ENCODE measurements at places on chromosomes 4 and X. TPM values are rescaled to one million over a fixed set of nuclear protein-coding genes. Genes with fewer than 3 reads are reported as not detected.

DNA sequence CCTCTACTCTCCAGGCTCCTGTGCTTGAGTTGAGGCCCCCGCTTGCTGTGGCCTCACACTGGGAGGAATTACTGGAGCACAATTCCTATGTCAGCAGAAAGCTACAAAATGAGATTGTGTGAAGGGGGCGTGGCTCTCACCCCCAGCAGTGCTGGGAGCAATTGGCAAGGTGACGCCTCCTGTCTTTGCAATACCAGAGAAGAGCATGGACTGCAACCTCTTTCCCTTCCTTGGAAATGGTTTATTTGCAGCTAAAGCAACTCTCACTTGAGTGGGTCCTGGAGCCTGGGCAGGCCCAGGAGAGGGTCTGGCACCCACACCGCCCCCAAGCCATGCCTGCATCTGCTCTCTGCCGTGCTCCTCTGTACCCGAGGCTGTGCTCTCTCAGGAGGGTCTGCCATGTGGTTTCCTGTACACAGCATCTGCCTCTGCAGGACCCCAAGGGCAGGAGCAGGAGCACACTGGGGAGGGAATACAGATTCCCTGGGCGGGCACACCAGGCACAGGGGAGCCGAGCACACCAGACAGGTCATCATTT, 32.9 kb upstream of the HGFAC start:
- no peak for DNase-seq
- no peak overlapping the region for H3K4me3 ChIP-seq
- H3K27ac ChIP-seq = no peak overlapping the region
- no peaks in the 10 kb centered on the region for H3K36me3 ChIP-seq
- no peaks in the 10 kb centered on the region for H3K4me1 ChIP-seq

DNA sequence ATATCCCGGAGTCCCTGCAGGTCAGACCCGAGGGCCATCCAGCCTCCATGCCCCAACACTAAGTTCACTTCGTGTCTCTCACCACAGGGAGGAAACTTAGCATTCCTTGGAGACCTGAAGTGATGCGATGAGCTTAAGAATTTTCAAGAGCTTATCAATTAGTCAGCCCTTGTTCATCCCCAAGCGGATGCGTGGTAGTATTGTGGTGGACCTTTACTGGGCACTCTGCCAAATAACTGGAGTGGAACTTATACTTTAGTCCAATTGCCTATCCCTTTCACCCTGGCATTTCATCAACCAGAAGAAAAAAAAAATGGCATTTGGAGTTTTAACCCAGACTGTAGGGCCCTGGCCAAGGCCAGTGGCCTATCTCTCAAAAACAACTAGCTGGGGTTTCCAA, 137.1 kb downstream of the RELL1 start:
- H3K27ac ChIP-seq = peak overlapping the region; percentile 26
- peaks cover 10% of the 10 kb centered on the region for H3K4me1 ChIP-seq
- peaks cover 3% of the 10 kb centered on the region for H3K36me3 ChIP-seq
- H3K4me3 ChIP-seq = no peak overlapping the region
- peak; percentile 91 for DNase-seq
- no peaks in the 10 kb centered on the region for H3K27me3 ChIP-seq

DNA sequence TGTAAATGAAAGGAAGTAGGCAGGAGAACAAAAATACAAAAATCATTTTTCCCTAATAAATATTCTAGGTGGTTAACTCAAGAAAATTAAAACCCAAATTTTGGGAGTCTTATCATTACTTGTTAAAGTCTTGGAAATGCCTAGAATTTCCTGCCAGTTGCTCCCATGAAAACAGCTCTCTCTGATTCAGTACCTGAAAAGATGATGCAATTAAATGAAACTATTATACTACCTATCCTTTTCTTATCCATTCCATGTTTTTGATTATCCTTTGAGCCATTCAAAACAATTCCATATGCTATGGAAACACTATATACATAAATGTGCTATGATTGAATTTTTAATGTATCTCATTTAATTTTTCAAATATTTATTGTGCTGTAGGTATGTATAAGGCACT, 50.5 kb upstream of the AMELX start:
- H3K27ac ChIP-seq = no peak overlapping the region
- H3K4me3 ChIP-seq = no peak overlapping the region
- no peaks in the 10 kb centered on the region for H3K27me3 ChIP-seq

GRCh38 chr4:183636923-183637322, 22.1 kb downstream of the RWDD4 start:
- no peaks in the 10 kb centered on the region for H3K27me3 ChIP-seq
- H3K4me1 ChIP-seq = peaks cover 26% of the 10 kb centered on the region
- no peaks in the 10 kb centered on the region for H3K36me3 ChIP-seq
- peak; percentile 49 for DNase-seq
- H3K4me3 ChIP-seq = peak overlapping the region; percentile 36

GRCh38 chr4:3671571-3672464, 94.4 kb upstream of the ADRA2C start:
- H3K4me3 ChIP-seq = no peak overlapping the region
- H3K36me3 ChIP-seq = no peaks in the 10 kb centered on the region
- H3K27ac ChIP-seq = no peak overlapping the region
- 0 out of 2 replicates have a peak, but pooled peaks cover 5% of the 10 kb centered on the region for H3K27me3 ChIP-seq

GRCh38 chr4:144181391-144181790, 40.9 kb upstream of the GYPA start:
- H3K4me3 ChIP-seq = no peak overlapping the region
- no peaks in the 10 kb centered on the region for H3K36me3 ChIP-seq
- H3K4me1 ChIP-seq = no peaks in the 10 kb centered on the region
- H3K27ac ChIP-seq = no peak overlapping the region
- no peak for DNase-seq

DNA sequence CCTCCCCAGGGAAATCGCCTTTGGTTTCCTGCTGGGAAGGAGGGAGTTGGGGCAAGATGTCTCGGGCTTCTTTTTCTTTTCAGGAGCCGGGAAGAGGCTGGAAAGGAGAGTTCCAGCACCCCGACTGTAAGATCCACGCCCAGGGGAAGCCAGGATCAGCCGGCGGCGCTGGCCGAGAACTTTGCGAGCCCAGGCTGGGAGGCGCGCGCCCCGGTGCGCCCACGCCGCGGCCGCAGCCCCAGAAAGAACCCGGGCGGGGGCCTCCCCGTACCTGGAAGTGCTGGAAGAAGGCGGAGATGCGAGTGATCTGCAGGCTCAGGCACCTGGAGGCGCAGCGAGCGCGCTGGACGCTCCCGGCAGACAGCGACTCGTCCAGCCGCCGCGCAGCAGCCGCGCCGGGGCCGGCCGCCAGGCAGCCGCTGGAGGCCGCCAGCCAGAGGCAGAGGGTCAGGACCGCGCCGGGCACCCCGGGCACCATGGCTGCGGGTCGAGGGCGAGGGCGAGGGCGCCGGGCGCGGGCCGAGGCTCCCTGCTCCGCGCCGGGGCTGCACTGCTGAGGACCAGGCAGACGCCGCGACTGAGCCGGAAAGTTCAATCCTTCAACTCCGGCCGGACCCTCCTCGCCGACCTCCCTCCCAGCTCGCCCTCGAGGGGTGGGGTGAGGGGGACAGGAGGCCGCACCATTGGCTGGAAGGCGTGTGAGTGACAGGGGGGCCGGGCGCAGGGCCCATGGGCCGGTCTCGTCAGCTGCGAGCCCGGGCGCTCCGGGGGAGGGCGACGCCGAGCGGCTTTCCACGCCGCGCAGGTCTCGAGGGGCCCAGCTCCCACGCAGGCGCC, at the start of gene ANOS1:
ANOS1 (minus strand) TSS at position 579 of the 837 bp plus-strand sequence; CDS start at position 478, 101 bp downstream.
- H3K4me1 ChIP-seq = peaks cover 8% of the 10 kb centered on the region
- no peaks in the 10 kb centered on the region for H3K36me3 ChIP-seq
- H3K27ac ChIP-seq = no peak within 1 kb of the TSS
- peak; percentile 56 for DNase-seq

GRCh38 chr4:123553279-123553678, 156.7 kb downstream of the SPRY1 start:
- H3K27ac ChIP-seq = no peak overlapping the region
- peaks cover 16% of the 10 kb centered on the region for H3K4me1 ChIP-seq
- no peaks in the 10 kb centered on the region for H3K27me3 ChIP-seq
- H3K36me3 ChIP-seq = no peaks in the 10 kb centered on the region
- no peak overlapping the region for H3K4me3 ChIP-seq
- no peak for DNase-seq

- DNase-seq = peak; percentile 63
- no peaks in the 10 kb centered on the region for H3K27me3 ChIP-seq
- H3K4me3 ChIP-seq = no peak overlapping the region
- H3K4me1 ChIP-seq = peaks cover 38% of the 10 kb centered on the region
- peaks cover 7% of the 10 kb centered on the region for H3K36me3 ChIP-seq
Measured at GRCh38 chr4:102735582-102735981, 25.2 kb downstream of the MANBA start.

- H3K27ac ChIP-seq = no peak overlapping the region
- H3K4me1 ChIP-seq = no peaks in the 10 kb centered on the region
- DNase-seq = no peak
- no peaks in the 10 kb centered on the region for H3K36me3 ChIP-seq
- H3K27me3 ChIP-seq = no peaks in the 10 kb centered on the region
Measured at GRCh38 chrX:102715967-102716366, 3.7 kb downstream of the GPRASP2 start.

DNA sequence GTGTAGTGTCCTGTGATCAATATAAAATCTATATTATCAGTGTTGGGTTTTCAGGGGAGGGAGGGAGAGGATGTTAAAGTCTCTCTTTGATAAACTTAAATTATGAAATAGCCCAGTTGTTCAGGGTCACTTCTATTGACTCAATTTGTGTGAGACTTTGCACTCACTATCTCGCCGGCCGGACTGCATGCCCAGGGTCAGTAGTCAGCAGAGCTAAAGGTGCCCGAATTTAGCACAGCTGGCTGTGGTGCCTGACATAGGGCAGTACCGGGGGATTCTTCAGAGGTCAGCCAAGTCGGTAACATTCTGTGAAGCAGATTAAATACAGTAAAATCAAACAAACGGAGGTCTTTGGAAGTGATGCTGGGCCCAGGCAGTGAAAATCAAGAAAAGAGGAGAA, 19.2 kb downstream of the GABRQ start:
- DNase-seq = no peak
- no peak overlapping the region for H3K27ac ChIP-seq
- H3K36me3 ChIP-seq = no peaks in the 10 kb centered on the region
- no peaks in the 10 kb centered on the region for H3K4me1 ChIP-seq
- H3K27me3 ChIP-seq = peaks cover 12% of the 10 kb centered on the region

- H3K36me3 ChIP-seq = no peaks in the 10 kb centered on the region
- no peaks in the 10 kb centered on the region for H3K27me3 ChIP-seq
- no peak overlapping the region for H3K4me3 ChIP-seq
Measured at GRCh38 chr4:93710101-93710846, 118.3 kb upstream of the ATOH1 start.

DNA sequence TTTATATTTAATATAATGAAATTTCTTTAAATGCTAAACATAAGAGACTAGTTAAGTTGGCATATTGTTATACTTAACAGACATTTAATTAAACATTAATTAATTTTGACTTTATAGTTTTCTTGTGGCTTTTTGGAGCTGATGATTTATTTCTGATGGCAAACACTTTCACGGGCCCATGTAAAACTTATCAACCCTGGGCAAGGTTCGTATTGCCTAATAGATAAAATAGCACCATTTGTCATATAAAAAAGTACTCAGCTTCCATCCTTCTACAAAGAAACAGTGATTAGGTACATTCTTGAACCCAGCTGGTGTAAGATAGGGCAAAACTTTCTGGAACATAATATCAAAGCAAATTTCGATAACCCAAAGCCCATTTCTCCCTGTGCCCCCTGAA, 63.2 kb downstream of the PAK3 start:
- no peaks in the 10 kb centered on the region for H3K36me3 ChIP-seq
- no peaks in the 10 kb centered on the region for H3K27me3 ChIP-seq
- no peak for DNase-seq

- no peaks in the 10 kb centered on the region for H3K36me3 ChIP-seq
- H3K27me3 ChIP-seq = no peaks in the 10 kb centered on the region
- H3K4me3 ChIP-seq = no peak overlapping the region
- no peak for DNase-seq
Measured at GRCh38 chrX:39974270-39974669, 123.5 kb downstream of the BCOR start.

DNA sequence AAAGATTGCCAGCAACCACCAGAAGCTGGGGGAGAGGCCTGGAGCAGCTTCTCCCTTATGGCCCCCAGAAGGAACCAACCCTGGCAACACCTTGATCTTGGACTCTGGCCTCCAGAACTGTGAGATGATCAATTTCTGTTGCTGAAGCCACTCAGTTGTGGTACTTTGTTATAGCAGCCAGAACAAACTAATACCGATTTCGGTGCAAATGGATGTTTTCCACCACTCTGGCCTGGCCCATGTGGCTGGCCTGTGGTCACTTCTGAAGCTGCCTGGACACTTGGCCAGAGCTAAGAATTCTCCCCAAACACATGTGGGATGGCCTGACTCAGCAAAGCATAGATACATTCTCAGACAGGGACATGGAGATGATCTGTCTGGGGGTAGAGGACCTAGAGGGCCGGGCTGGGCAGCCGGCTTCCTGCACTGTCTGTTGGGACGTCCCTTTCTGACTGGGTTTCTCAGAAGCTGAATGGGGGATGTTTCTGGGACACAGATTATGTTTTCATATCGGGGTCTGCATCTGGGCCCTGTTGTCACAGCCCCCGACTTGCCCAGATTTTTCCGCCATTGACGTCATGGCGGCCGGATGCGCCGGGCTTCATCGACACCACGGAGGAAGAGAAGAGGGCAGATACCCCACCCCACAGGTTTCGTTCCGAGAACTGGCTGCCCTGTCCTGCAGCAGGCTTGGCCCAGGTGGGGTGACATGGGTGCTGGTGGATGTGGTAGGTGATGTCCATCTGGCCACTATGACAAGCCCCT, 4.1 kb downstream of the FOXP3 start:
- no peak overlapping the region for H3K27ac ChIP-seq
- no peaks in the 10 kb centered on the region for H3K36me3 ChIP-seq
- no peak for DNase-seq
- H3K27me3 ChIP-seq = no peaks in the 10 kb centered on the region
- H3K4me3 ChIP-seq = no peak overlapping the region

DNA sequence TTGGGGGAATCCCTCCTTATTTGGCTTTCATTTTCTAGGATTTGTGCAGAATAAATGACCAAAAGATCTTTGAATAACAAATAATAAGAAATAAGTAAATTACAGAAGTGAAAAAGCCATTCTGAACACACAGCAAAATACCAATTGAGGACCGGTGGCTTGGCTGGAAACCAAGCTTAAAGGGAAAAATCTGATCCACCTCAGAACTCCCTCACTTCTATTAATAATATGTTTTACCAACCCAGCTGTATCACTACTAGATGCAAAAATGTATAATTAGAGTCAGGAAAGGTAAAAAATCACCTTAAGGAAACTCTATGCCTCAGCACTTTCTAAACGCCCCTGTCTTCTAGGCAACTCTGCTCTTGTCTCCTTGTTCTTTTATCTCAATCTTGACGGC, 77.3 kb downstream of the TSPAN5 start:
- no peak overlapping the region for H3K27ac ChIP-seq
- no peaks in the 10 kb centered on the region for H3K36me3 ChIP-seq
- no peak for DNase-seq
- H3K4me3 ChIP-seq = no peak overlapping the region
- peaks cover 46% of the 10 kb centered on the region for H3K4me1 ChIP-seq
- no peaks in the 10 kb centered on the region for H3K27me3 ChIP-seq

GRCh38 chrX:46838486-46838870, 1.6 kb downstream of the RP2 start:
- H3K36me3 ChIP-seq = no peaks in the 10 kb centered on the region
- H3K27ac ChIP-seq = peak overlapping the region; percentile 68
- H3K4me1 ChIP-seq = peaks cover 13% of the 10 kb centered on the region
- H3K27me3 ChIP-seq = no peaks in the 10 kb centered on the region

Gene SH3BP2
- total RNA-seq = 16.9 TPM

Gene IL1RAPL1
- 0.12 TPM for total RNA-seq

Gene HAUS7
- total RNA-seq = 46.0 TPM

Gene TREX2
- total RNA-seq = 1.4 TPM

Measured in PC-3 (cell line).